ENCODE measurements at places on chromosomes 1 and 21. TPM values are rescaled to one million over a fixed set of nuclear protein-coding genes. Genes with fewer than 3 reads are reported as not detected.

- DNase-seq: no peak
Observed at GRCh38 chr1:50237056-50237455, 128.3 kb downstream of the ELAVL4 start.

DNA sequence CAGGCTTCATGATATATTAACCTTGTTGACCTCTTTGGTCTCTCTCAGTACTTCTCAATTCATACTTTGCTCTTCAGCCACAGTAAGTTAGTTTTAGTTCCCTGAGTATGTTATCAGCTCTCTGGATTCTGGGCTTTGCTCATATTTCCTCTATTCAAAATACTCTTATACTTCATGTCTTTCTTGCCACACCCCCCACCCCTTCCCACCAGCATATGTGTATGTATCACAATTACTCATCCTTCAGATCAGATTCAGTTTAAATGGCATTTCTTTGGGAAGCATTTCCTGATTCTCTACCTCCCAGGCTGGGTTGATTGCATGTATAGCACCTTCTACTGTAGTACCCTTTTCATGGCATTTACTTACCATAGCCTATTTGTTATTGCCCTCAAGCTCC, 28.3 kb downstream of the SLC30A7 start:
- DNase-seq: no peak

GRCh38 chr1:68322837-68323687, 90.7 kb upstream of the WLS start:
- DNase-seq: no peak

RUNX3 gene
- total RNA-seq: 39.5 TPM

GRCh38 chr1:12179676-12180075, 12.9 kb downstream of the TNFRSF1B start:
- DNase-seq: no peak

NCAM2 gene
- not detected for total RNA-seq

DNA sequence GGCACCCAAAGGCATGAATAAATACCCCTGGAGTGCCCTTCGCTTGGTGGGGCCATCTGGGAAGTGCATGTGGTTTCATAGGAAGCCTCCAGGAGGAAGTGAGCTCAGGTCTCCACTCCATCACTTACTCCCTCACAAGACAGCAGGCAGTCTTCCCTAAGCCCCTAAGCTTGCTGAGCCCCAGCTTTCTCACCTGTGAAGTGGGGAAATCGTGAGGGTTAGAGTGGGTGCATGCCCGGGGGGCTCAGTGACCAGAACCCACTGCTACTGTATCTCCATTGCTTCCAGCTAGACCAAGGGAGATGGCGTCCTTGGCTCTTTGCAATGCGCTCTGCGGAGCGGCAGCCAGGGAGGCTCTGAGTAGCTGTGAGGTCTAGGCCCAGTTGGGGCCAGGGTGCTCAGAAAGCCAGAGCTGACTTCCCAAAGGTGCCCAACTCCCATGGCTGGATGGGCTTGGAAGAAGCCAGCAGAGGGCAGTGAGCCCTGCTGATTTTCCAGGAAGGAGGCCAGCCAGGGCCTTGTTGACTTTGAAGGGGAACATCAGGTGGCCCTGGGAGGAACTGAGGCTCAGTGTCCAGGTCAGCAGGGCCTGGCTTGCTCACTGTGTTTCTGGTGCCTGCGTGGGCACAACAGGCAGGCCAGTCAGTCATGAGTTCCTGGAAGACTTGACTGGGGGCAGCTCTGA, 27.3 kb downstream of the CDCP2 start:
- DNase-seq: no peak

MX1 gene
- total RNA-seq: 25.1 TPM

DNA sequence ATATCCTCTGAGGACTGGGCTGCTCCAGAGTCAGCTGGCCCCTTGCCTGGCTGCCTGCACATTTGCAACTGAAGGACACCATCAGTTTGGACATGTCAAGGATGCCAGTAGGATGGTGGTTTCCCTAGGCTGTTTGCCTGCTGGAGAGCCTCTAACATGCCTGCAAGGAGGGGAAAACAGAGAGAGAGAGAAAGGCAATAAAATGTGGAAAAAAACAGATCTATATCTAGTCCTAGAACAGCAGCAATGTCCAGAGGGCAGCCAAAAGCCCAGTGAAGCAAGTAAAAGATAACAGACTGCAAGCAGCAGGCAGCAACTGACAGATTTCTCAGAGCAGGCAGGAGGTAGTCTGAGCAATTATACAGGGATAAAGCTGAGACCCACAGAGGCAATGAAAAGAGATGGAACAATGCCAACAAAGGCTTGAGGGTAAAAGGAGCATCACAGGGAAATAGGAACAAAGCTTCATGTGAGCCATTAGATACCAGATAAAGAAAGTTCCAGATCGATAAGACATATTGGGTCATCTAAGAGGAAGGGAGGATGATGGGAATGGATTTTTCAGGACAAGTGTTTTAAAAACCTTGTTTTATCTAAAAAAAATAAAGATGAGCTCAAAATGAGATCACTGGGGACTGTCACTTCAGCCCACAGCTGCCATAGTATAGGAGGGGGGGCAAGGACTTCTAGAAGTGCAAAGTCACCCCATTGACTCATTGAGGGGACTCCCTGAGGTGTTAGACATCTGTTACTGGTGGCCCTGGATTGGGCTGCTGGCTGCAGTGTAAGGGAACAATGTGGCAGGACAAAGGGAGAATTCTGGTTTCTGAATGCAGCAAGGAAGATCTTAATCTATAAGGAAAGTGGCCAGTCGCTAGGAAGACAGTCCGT, 38.6 kb upstream of the GADD45A start:
- DNase-seq: no peak

DNA sequence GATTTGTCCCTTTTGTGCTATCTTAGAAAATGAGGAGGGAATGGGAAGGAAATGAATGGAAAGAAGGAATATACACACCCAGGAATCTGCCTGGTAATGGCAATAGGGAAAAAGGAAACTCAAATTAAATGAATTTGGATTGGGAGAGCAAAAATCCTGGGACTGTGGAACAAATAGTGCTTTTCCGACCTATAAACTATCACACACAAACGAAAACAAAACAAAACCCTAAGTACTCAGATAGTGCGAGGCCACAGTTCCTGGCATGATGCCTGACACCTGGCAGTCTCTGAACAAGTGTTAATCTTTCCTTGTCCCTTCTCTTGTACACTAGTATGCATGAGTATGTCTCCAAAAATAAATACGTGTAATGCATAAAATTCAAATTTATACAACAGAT, 319.8 kb upstream of the SPAG17 start:
- DNase-seq: no peak

- no peak for DNase-seq
Observed at GRCh38 chr1:231929311-231929710, 302.7 kb downstream of the DISC1 start.

DNA sequence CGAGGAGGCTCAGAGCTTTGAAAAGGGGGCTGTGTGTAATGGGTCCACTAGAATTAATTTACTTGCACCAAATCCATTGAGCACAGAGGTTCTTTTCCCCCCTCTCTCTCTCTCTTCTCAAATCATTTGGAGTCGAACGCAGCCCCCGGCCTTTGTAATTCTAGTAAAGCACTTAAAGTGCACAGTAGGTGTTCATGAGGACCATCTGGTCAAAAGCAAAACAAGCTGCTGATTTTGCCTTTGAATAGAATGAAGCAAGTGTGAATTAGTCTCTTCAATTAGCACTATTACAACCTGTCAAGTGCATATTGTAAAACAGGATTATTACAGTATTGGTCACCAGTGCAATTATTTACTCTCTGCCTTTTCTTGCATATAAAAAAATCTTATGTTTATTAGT, 259.9 kb downstream of the FAF1 start:
- no peak for DNase-seq

DNA sequence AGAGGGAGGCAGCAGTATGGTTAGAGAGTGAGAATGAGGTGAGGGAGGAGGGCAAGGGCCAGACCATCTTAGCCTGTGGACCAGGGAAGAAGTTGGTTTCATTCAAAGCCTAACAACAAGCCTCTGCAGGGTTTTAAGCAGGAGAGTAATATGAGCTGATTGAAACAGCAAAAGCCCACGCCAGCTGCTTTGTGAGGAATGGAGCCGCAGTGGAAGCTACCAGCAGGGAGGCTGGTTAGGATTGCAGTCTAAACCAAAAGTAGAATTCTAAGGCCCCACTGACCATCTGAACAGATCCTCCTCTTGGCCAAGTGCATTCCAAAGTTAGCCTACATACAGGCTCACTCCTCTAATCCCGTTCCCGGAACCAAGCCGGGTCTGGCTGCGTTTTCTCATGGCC, 44.8 kb downstream of the OLFML3 start:
- DNase-seq: no peak

DNA sequence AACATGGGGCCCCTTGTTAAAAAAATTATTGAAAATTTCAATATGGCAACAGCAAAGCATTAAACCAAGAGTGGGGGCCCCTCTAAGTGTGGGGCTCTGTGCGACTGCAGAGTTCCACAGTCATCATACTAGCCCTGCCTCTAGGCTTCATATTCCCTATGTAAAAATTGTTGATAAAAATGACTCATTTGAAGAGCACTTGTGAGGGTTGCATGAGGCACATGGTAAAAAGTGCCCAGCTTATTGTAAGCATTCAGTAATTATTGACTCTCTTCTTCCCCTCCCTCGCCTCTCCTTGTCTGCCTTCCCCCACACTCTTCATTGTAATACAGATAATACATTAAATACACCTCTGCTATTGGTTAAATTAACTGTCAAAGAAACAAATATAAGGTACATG, 86.7 kb upstream of the PTBP2 start:
- DNase-seq: no peak

CCDC190 gene
- not detected for total RNA-seq

TIE1 gene
- 0.15 TPM for total RNA-seq

OR4F29 gene
- total RNA-seq: not detected

METTL13 gene
- 27.5 TPM for total RNA-seq

RNF186 gene
- total RNA-seq: not detected

DNA sequence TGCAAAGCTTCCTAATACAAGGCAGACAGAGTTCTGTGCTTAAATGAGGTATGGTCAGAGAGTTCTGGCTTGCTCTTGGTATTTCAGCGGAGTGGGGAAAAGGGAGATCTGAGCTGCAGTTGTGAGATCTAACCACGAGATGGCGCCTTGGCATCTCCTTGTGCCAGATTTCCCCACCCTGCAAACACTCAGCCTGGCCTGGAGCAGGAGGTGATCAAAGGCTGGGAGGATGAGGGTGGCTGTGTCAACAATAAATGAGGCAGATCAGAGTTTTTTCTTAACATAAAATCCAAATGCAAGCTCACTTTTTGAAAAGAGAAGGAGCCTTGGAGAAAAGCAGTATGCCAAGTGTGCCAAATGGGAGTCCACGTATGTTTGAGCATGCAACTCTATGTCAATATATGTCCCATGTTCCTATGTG, 4.1 kb upstream of the TFAP2E start:
- peak; percentile 75 for DNase-seq

SKI gene
- total RNA-seq: 11.7 TPM

GRCh38 chr1:34140011-34140676, 24.9 kb downstream of the CSMD2 start:
- DNase-seq: no peak

DNA sequence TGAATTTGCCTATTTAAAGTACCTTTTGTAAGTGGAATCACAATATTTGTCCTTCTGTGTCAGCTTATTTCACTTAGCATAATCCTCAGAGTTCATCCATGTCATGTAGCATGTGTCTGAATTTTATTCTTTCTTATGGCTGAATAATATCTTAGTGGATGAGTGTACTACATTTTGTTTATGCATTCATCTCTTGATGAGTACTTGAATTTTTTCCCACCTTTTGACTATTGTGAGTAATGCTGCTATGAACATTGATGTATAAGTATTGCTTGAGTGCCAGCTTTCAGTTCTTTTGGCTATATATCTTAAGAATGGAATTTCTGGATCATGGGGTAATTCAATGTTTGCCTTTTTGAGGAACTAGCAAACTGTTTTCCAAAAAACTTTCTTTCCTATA, 84.2 kb downstream of the TGFB2 start:
- no peak for DNase-seq

DNA sequence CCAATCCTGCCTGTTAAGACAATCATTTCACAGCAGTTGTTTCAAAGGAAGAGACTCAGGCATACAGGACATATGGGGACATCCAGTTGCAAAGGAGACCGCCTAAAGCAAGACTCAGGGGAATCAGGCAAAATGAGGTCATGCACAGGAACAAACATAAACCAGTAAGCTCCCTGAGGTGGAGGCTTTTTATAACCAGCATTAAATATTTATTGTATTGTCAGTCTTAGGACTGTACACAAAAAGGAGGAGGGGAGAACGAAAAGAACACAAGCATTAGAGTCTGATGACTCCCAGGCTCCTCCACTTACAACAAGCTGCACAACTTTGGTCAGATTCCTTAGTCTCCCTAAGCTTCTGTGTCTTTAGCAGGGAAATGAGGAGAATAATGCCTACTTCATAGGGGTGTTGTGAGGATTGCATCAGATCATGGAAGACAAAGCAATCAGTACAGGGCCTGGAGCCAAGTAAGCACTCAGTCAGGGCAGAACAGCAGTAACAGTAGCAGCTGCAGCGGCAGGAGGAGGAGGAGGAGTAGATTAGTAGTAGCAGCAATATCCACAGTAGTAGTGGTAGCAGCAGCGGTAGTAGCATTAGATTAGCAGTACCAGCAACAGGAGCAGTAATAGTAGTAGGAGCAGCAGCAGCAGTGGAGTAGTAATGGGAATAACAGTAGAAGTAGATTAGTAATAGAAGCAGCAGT, 54.2 kb upstream of the SPATA6 start:
- DNase-seq: no peak

GRCh38 chr1:227996187-227996950, 10.4 kb upstream of the WNT3A start:
- DNase-seq: no peak

GRCh38 chr1:41802532-41803501, 115.9 kb downstream of the HIVEP3 start:
- peak; percentile 41 for DNase-seq

GRCh38 chr1:214019499-214019898, 31.7 kb downstream of the PROX1 start:
- DNase-seq: no peak

GRCh38 chr1:173213665-173214064, 6.5 kb upstream of the TNFSF4 start:
- DNase-seq: peak; percentile 27

DNA sequence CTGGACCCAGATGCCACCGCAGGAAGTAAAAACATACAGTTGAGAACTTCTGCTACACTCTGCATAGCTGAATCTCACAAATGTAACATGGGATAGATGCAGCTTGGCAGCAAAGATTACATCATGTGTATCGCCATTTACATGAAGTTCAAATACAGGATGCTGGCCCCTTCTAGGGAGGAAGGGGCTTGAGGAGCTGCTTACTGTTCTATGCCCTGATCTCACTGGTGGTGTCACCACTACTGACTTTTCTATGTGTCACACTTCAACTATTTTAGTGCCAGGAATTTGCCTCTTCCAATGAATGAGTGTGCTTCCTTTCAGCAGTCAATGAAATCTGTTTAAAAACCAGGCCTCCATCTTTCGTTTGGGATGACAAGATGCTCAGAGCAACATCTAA, 31.1 kb downstream of the MRAP start:
- DNase-seq: no peak

DNA sequence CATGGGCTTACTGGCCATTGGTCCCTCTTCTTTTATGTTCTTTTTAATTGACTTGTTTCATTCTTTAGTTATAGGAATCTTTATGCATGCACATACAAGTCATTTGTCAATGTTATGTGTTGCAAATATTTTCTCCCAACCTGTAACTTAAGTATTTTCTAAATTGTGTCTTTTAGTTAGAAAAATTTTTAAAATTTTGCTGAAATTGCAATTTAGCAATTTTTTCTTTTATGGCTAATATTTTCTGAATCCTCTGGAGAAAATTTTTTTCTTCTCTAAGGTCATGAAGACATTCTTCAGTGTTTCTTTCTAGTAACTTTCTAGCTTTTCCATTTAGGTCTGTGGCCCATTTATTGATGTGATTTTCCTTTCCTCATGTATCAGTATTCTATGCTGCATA, 48.9 kb upstream of the TENT5C start:
- DNase-seq: no peak

Data from OCI-LY7 (cell line).